Natural killer cell treated with Interleukin-12 subunit alpha and Interleukin-12 subunit beta and Interleukin-15 and Interleukin-18, amount 100 ng/mL, for 72 hours (primary cell): ENCODE measurements at places on chromosomes 4 and X.

DNA sequence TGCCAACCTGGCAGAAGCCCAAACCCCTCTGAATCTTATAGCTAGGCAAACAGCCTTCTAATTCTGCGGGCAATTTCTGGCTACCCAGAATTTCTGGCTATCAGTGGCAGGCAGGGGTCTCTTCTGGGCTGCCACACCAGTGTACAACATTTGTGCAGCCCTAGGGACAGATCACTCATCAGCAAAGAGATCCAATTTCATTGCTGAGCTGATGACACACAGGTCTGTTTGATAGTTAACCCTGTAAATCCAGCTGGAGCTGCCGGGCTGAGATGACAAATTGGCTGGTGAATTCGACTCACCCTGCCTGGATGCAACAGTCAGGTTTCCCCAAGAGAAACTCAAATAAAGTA is 2.4 kb downstream of the MID1 start:
- DNase-seq, result no peak

DNA sequence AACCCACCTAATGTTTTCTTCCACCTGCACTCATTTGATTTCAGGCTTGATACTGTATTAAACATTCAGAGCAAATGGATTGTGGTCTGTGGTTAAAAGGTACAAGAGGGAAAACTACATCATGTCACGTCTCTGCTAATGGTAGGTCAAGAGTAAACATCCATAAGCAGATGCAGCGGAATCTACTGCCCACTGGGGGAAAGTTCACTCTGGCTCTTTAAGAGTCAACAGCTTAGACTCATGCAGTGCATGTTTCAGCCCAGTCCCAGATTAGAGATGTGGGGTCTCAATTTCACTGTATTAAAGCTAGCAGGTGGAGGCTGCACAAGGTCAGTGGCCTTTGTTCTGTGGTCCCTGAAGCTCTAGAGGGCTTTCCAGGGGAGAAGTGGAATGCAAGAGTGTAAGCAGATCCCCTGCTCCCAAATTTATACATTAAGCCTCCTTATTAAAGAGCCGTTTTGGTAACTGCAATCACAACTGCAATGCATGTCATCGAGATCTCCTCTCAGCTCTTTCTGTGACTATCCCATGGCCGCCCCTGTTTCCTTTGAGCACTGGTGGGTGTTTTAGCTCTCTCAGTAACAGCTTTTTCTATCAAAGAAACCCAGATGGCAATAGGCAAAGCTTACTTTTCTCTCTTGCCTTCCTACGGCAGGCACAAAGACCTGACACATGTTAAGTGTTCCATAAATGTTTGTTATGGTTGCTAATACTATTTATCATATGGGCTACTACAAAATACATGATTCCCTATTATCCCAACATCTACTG is 53.4 kb downstream of the LDB2 start:
- no peak for DNase-seq

DNA sequence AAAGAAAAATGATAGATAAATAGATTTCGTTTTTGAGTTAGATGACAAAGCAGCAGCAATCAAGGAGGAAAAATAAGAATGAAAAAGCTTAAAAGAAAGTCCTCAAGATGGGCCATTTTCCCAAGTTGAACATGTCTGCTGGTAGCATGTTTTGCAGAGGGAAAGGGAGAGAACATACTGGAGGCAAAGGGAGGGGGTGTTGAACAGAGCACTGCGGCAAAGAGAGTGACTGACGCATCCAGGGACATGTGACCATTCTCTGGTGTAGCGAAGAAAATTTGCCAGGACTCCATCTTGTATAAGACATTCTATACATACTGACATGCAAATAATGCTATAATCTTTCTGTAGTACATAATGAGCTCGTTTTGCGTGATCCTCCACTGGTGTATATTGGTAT is 1.2 kb downstream of the LINC00632 start:
- no peak for DNase-seq

DNA sequence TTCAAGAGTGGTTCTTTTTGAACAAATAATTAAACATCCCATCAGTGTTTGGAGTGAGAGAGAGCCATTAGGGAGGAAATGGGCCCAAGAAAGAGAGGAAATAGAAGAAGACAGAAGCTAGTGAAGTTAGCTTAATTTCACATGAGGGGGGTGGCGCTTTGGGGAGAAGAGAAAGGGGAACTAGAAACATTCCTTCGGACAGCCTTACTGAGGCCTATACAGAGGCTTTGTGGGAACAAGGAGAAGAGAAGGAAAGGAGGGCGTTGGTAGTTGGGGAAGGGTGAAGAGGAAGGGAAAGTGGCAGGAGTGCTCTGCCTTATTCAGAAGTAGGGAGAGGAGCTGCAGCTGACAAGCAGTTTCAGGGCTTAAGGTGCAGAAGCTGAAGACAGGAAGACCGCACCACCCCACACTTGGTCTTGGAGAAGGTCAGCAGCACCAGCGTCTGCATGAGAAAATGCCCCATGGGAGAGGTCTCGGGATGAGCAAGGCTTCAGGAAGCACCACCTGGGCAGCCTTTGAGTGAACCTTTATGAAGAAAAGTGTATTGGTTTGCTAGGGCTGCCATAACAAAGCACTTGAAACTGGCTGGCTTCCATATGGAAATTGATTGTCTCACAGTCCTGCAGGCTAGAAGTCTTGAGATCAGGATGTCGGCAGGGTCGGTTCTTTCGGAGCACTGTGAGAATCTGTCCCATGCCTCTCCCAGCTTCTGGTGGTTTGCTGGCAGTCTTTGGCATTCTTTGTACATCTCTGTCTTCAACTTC is 85.1 kb downstream of the KIT start:
- DNase-seq, result no peak

GRCh38 chrX:16931855-16932575 is 14.4 kb upstream of the REPS2 start:
- no peak for DNase-seq
